C1 segment of cervical spinal cord (tissue), 14 donors: ENCODE measurements at places on chromosomes 6 and 20.

- DNase-seq = no peak
Measured at GRCh38 chr6:79423216-79423615, 114.0 kb downstream of the LCA5 start.

DNA sequence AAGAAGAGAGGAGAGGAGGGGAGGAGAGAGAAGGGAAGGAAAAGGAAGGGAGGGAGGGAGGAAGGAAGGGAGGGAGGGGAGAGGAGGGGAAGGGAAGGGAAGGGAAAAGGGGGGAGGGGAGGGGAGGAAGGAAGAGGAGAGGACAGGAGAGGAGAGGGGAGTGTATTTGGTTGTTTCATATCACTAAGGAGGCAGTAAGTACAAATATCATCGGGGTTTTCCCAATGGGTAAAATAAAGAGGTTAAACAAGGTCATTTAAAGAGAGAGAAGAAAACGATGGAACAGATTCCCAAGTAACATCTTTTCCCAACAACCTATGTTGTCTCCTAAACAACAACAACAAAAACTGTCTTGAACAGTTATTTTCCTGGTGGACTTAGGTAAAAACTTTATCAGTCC, 43.6 kb downstream of the MBOAT1 start:
- DNase-seq = no peak

DNA sequence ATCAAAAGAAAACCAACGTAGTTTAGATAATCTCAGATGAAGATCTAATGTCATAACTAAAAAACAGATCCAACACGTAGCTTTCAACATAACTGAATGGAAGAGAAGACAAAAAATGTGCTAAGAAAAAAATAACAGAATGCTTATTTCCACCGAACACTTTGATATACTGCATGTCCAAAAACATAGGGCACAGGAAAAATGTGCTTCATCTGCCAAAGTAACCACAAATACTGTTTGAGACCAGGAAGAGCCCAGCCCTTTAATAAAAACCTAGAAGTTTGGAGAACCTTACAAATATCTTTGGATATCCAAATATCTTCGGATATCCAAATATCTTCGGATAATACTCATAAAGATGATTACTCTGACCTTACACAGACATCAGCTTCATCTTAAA, 19.8 kb downstream of the LAMA4 start:
- no peak for DNase-seq

- DNase-seq = no peak
Measured at GRCh38 chr6:35025232-35026188, 115.6 kb downstream of the TCP11 start.

DNA sequence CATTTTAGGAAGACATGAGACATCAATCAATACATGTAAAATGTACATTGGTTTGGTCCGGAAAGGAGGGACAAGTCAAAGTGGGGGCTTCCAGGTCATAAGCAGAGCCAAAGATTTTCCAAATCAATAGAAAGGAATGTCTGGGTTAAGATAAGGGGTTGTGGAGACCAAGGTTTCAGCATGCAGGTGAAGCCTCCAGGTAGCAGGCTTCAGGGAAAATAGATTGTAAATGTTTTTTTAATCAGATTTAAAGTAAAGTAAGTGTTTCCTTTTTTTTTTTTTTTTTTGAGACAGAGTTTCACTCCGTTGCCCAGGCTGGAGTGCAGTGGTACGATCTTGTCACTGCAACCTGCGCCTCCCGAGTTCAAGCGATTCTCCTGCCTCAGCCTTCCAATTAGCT, 16.8 kb upstream of the SERPINB9 start:
- DNase-seq = no peak

- no peak for DNase-seq
Measured at GRCh38 chr6:81747327-81747726, 5.2 kb downstream of the TENT5A start.

GRCh38 chr20:4813863-4814695, 92.4 kb downstream of the PRND start:
- peak; percentile 54 for DNase-seq

GRCh38 chr6:108993876-108994275, 100.8 kb downstream of the SESN1 start:
- no peak for DNase-seq

DNA sequence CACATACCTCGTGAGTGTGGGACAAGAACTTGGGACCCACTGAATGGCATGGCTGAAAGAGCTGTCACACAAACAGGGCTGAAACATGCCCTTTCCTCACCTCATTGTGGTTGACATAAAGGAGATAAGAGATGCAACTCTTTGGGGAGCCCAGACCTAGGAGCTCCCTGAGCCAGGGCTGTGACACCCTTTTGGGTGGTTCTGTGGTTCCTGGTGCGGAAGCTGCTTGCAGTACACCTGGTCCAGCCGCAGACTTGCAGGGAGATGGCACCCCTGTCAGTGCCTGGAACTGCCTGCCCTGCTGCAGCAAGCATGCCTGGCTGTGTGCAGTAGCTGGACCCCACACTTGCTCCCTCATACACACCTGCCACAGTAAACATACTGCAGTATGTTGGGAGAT, 31.3 kb downstream of the OR2J2 start:
- DNase-seq = no peak

DNA sequence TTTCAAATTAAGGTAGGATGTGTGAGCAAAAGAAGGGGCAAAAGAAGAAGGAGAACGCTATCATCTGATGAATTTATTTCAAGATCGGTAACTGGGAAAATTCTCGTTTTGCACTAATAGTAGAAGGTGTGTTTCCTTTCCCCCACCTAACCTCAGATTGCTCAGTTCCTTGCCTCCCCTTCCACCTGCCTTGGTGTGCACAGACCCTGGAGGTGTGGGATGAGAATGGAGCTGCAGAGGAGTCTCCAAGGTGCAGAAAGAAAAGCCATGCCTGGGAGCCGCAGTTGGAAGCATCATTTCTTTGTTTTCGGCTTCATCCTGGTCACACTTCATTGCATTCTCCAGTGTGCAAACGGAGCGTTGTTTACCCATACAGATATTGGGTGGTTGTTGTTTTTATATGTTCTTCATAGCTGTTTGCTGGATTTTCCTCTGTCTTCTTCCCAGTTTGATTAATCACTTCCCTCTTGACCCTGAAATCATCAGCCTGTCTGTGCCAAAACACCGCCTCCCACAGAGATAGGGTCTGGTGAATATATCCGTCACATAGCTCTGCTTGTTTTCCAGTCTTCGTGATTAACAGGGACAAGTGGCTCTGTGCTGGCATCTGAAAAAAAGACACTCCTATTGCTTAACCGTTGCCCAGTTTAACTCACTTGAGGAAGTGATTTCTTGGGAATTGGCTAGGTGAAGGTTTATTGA, 40.2 kb upstream of the NEDD9 start:
- no peak for DNase-seq

DNA sequence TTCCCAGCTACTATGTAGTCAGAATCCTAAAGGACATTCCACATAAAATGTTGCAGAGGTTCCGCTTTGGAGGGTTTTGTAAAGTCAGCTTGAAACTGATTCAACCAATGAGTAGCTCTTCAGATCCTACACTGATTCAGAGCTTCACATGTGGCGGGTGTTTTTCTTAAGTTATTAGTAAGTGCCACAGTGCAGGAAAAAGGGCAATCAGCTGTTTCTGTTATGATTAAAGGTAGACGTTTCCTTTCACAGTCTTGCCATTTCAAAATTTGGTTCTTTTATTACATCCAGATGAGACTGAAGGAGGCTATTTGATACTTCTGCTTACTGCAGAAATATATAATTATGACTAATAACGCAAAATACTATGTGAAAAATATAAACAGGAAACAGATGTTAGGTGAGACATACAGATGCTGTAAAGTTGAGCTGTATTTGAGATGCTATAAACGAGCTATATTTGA, 443.9 kb downstream of the CDKAL1 start:
- DNase-seq = no peak

GRCh38 chr6:156543431-156543830, 233.7 kb upstream of the ARID1B start:
- no peak for DNase-seq

GRCh38 chr6:169986848-169987498, 235.6 kb downstream of the ERMARD start:
- no peak for DNase-seq

- no peak for DNase-seq
Measured at GRCh38 chr6:111666847-111667246, 61.2 kb upstream of the TRAF3IP2 start.

DNA sequence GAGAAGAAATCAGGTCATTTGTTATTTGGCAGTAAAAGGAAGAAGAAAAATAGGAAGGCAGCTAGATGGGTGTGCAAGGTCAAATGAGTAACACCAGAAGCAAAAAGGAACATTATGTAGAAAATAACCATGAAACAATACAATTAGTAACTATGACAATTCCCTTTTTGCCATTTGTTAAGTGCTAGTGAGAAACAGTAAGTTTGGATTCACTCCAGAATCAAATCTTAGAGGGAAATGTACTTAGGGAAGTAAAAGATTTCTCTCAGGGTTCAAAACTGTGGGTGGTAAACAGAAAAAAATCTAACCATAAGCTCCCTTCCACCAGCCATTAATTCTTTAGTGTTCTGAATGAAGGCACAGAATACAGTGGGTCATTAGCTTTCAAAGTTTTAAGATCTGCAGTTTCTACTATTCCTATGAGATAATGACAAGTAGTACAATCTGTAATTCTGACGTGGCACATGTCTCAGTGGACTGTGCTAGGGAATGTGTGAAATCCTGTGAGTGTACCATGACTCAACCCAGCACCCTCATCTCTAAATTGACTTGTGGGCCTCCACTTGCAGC, 17.1 kb downstream of the REPS1 start:
- no peak for DNase-seq

DNA sequence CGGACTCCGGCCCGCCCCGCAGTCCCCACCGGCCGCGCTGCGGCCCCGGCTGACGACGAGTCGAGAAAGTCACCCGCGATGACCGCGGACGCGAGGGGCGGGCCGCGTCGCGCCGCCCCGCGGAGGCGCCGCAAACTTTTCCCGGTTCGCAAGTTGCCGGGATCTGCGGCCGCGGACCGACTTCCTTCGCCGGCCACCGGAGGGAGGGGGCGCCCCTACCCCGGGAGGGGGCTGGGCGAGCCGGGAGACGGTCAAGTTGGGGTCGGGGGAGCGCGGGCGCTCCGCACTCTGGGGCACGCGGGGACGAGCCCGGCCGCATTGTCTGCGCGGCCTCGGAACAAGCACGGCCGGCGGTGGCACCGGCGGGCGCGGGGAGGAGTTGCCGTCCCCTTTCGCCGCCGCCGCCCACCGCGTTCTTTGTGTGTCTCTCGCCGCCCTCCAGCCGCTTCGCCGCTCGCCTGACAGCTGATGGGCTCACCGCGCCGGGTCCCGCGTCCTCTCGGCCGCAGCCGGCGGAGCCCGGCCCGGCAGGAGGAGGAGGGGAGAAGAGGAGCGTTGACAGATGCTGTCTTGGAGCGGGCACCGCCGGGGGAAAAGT, 131.6 kb downstream of the OGFRL1 start:
- DNase-seq = no peak

- no peak for DNase-seq
Measured at GRCh38 chr20:15235471-15236198, 898.2 kb upstream of the FLRT3 start.

GRCh38 chr6:4624726-4625125, 151.5 kb upstream of the CDYL start:
- DNase-seq = no peak

DNA sequence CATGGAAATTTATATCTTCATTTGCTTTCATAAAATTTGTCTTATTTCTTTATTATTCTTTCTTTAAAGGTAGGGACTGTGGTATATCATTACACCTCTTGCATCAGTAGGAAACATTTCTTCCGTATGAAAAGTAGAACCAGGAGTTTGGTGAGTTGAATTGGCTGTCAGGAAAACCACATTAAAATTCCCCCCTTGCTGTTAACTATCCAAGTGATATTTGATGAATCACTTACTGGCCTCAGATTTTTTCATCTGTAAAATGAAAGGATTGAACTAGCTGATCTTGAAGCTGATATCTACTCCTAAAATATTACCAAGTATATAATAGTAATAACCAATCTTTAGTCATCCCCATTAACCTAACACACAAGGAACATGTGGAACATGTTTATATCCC, 460.9 kb downstream of the GJA1 start:
- DNase-seq = no peak

DNA sequence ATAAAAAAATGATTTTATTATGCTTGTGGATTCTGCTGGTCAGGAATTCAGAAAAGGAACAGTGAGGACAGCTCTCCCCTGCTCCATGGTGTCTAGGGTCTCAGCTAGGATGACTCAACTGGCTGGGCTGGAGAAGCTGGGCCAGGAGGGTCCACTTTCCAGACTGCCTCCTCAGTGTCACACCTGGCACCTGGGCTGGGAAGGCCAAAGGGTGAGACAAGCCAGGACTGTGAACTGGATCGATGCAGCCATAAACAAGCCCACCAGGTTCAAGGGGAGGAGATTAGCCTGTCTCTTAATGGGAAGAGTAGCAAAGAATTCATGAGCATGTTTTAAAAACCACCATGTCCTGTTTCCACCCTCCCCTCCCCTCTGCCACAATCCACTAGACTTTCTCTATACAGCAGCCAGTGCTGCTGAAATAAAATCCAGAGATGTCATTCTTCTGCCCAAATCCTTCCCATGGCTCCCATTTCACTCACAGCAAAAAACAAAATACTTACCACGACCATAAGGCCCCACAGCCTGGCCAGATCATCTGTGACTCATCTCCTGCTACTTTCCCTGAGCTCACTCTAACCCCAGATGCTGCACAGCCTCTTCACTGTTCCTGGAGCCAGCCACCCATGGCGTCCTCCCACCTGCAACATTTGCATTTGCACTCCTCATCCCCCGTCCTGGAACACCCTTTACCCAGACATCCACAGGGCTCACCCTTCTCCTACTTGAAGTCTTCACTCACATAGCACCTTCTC, 13.8 kb downstream of the SPTLC3 start:
- no peak for DNase-seq

- DNase-seq = no peak
Measured at GRCh38 chr6:11714116-11714797, 64.3 kb downstream of the ADTRP start.

- no peak for DNase-seq
Measured at GRCh38 chr6:3429211-3429610, 27.6 kb downstream of the SLC22A23 start.

GRCh38 chr6:134063121-134063965, 10.9 kb upstream of the SLC2A12 start:
- DNase-seq = no peak

- no peak for DNase-seq
Measured at GRCh38 chr20:18815194-18815942, 1.8 kb downstream of the SCP2D1 start.

GRCh38 chr20:16692442-16692841, 37.4 kb upstream of the SNRPB2 start:
- no peak for DNase-seq

DNA sequence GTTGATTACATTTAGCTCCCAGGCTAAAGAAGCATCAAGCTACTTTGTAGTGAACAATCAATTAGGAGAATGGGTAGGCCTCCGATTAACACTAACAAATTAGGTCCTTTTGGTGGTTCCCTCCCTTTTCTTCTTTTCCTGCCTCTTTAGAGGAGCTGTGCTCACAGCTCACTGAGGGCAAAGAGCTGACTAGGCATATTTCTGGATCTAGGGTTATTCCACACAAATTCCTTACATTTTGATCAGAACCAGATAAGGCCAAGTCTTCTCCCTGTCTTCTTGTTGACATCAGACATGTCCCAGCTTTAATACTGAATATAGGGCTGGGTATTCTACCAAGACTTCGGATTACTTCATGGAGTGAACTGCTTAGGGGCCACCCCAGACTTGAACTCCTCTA, 119.1 kb downstream of the PKHD1 start:
- no peak for DNase-seq

GRCh38 chr6:166662690-166663089, 35.6 kb upstream of the RPS6KA2 start:
- no peak for DNase-seq

- peak; percentile 31 for DNase-seq
Measured at GRCh38 chr6:134689641-134690040, 260.3 kb downstream of the ALDH8A1 start.
